ENCODE measurements at places on chromosomes 16 and 17.

- DNase-seq = no peak
Measured at GRCh38 chr17:27323538-27324215, 29.8 kb downstream of the WSB1 start.

- no peak for DNase-seq
Measured at GRCh38 chr17:27473190-27473747, 17.0 kb downstream of the KSR1 start.

GRCh38 chr17:43360376-43360738 is 38.4 kb upstream of the ARL4D start:
- peak; percentile 54 for DNase-seq

DNA sequence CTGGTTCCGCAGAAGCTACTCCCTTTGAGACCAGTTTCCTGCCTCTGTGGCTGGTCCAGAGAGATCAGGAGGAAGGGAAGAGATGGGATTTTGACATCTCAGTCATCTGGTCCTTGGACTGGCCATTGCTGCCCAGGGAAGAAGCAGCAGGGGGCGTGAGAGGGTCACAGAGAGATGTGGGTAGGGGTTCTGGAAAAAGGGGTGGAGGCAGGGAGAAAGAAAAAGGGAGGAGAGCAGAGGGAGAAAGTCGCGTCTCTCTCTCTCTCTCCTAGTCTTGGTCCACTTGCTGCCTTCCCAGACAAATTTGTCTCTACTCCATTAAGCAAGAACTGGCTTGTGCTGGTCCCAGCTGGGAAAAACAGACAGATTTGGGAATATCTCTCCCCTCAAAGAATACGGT is 4.4 kb downstream of the SHBG start:
- no peak for DNase-seq

GRCh38 chr16:85174871-85175723 is 62.8 kb upstream of the CIBAR2 start:
- no peak for DNase-seq

GRCh38 chr17:49690256-49690655 is 12.4 kb upstream of the SPOP start:
- no peak for DNase-seq

GRCh38 chr17:37725601-37726146 is 19.2 kb downstream of the HNF1B start:
- no peak for DNase-seq

- DNase-seq = no peak
Measured at GRCh38 chr17:50534222-50534978, 1.9 kb downstream of the EPN3 start.

GRCh38 chr16:47644166-47644565 is 183.0 kb downstream of the PHKB start:
- no peak for DNase-seq

GRCh38 chr17:1942066-1942365 is 83.1 kb downstream of the RTN4RL1 start:
- no peak for DNase-seq

DNA sequence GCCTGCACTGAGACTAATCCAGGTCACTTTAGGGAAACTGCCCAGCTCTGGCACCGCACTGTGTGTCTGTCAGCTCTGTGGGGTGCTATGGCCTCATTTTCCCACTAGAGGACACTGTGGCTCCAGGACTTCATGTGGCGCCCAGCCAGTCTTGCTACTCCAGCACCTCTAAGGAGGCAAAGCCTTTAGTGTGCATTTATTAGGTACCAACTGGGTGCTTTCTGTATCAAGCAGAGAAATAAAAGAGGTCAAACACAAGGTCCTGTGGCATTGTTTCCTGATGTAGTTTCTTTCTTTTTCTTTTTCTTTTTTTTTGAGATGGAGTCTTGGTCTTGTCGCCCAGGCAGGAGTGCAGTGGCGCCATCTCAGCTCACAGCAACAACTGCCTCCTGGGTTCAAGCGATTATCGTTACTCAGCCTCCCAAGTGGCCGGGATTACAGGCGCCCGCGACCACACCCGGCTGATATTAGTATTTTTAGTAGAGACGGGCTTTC is 12.5 kb upstream of the RHBDL3 start:
- peak; percentile 66 for DNase-seq

GRCh38 chr16:67246756-67247191 is 507 bp downstream of the FHOD1 start:
- DNase-seq = no peak

GRCh38 chr16:64151990-64152767 is 969.7 kb downstream of the CDH11 start:
- DNase-seq = no peak

DNA sequence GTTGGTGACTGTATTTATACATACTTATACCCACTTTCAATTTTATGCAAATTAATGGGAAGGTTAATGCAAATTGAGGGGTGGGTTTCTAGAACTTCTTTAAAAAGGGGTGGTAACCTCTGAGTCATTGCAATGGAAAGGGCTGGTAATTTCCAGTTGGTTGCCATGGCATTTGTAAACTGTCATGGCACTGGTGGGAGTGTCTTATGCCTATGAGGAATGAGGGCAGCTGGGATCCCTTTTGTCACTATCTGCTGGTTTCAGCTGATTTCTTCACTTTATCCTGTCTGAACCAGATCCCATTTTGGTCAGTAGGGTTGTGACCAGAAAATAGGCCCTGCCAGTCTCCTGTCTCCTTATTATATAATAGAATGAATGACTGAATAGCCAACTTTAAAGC is 1006.7 kb upstream of the GOT2 start:
- DNase-seq = no peak

DNA sequence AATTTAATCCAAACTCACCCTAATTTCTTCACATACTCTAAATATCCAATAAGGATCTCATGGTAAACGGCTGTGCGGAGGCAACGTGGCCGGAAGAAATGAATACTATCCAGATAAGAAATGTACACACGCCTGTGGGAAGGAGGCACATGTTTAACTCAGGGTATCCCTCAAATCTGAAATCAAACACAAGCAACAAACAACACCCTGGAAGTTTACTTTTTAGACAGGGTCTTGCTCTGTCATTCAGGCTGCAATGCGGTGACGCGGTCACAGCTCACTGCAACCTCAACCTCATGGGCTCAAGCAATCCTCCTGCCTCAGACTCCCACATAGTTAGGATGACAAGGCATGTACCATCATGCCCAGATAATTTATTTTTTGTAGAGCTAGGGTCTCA is 21.2 kb upstream of the TRAP1 start:
- no peak for DNase-seq

GRCh38 chr16:11948819-11949218 is 7.0 kb upstream of the NPIPB2 start:
- DNase-seq = no peak

DNA sequence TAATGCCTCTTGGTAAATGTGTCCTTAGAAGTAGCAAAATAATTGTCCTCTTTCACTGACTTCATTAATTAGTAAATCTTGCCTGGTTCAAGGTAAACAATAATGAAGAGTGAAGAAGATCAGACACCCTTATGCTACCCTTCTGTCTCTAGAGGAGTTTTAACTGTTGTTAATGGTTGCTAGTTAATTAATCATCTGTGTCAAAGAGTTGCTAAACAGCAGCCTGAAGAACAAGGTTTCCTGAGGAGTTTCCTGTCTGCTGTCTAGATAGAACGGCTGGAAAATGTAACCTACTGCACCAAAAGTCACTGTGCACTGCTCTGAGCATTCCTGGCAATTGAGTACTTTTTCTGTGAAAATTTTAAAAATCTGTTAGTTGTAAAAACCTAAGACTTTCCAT is 131.3 kb downstream of the NLK start:
- peak; percentile 45 for DNase-seq

- no peak for DNase-seq
Measured at GRCh38 chr17:5304636-5305035, 22.6 kb downstream of the RABEP1 start.

DNA sequence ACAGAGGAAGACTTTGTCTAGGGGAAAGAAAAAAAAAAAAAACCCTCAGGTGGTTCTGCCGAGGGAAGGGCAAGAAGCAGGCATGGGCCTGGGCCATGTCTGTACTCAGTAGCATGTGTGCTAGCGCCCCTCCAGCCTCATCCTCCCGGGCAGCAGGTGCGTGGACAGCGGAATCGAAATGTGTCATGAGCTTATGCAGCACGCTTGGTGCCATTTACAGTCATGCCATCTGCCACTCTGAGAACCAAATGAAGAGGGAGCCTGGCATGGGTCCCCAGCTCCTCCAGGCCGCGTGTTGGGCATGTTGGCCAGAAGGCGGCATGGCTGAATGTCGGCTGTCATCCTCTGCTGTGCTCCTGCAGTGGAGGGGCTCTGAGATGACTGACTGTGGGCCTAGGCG is 31.4 kb downstream of the CRAMP1 start:
- no peak for DNase-seq

DNA sequence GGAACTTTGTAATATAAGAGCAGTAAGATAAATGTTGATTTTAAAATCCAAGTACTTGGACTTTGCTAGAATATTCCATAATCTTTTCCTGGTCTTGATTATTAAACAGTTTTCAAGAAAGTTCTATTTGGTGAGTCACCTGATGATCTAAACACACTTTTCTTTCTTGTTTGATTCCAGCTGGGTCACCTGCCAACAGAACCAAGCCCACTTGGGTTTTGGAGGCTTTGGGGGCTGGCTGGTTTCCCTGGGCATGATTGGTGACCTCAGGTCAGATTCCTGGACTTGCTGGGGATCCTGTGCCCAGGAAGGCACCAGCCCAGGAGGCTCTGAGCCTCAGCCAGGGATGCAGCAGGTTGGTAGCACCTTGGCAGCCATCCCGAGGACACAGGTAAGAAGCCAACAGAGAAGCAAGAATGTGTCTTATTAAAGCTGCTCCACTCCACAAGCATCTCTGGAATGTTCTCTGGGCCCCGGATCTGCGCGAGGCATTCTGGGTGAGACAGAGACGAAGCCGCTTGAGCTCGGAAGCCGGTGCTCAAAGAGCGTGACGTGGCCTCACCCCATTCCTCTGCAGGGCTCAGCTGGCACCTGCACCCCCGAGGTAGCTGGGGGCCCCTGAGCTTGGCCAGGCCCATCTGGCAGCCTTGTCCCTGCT is 3.1 kb upstream of the TEX19 start:
- DNase-seq = no peak

DNA sequence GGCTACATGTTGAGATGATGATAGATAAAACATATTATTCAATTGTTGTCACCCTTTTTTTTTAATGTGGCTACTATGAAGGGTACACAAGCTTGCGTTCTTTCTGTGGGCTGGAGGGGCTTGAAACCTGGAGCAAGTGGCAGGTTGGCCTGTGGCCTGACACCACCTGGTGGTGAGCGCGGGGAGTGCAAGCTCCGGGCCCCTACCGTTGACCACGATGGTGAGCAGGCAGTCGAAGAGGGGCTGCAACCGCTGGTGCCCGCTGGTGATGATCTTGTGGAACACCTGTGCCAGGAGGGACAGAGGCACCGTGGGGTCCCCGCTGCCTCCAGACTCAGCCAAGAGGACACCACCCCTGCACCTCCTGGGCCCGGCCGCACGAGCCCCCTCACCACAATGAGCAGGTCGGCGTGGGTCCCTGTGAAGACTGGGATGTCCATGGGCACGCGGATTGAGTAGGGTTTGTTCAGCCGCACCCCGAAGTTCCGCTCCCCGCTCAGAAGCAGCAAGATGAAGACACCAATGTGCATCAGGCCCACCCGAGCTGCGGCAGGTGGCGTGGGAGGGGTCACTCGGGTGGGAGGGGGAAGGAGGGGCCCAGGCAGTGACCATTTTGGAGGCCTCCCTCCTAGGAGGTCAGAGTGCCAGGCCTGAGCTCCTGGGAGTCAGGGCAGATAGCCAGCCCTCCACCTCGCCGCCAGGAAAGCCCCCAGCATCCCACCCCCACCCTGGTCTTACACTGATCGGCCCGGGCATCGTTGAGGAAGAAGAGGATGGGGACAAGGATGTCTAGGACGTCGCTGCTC is 14.4 kb downstream of the HID1 start:
- peak; percentile 57 for DNase-seq

DNA sequence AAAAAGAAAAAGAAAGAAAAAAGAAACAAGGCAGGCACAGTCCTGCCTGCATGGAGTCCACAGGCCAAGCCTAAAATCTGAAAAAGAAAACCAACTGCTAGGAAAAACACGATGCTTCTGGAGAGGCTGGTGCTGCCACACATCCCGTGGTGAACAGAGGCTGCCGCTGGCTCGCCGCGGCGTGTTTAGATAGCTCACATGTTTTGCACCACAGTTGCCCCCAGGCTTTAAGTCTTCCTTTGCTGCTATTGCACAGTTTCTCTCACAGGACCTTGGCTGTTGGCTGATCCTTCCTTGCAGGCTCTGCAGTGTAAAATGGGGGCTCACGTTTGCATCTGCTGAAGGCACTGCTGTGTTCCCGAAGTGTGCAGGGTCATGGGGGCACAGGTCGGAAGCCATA is 8.6 kb downstream of the SLC6A4 start:
- no peak for DNase-seq

GRCh38 chr17:74452033-74452840 is 14.2 kb upstream of the CD300A start:
- no peak for DNase-seq

GRCh38 chr16:85673529-85674417 is 15.0 kb downstream of the GINS2 start:
- DNase-seq = no peak
